Panc1 (cell line): ENCODE measurements at places on chromosomes 6 and 20. TPM values are rescaled to one million over a fixed set of nuclear protein-coding genes. Genes with fewer than 3 reads are reported as not detected.

Gene BTN1A1
- total RNA-seq = 0.10 TPM

Gene SCUBE3
- 1.6 TPM for total RNA-seq

Gene ADAM33
- total RNA-seq = 0.62 TPM

Gene HUS1B
- total RNA-seq = 0.74 TPM

GRCh38 chr6:137106183-137106582 lies 61.4 kb upstream of the IL20RA start:
- DNase-seq = no peak

GRCh38 chr6:153038378-153039057 lies 36.0 kb upstream of the MTRF1L start:
- DNase-seq = no peak

DNA sequence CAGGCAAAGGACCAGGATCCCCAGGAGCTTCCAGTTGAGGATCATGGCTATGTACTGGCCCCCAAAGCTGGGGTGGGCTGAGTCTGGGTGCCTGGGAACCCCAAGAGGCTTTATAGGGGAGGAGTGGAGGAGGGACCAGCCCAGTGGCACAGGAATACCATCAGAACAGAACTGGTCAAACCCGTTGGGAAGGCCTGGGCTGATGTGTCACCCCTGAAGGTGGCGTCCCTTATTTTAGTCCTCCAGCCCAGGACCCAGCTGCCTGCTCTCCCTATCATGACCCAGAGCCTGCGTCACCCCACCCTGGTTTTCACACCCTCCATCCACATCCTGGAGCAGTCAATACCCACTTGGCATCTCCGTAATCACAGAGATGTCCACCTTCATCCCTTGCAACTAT lies at the start of gene PSORS1C2:
PSORS1C2 (minus strand) TSS at position 85 of the 400 bp plus-strand sequence; CDS start at position 45, 40 bp downstream.
- DNase-seq = no peak

- no peak for DNase-seq
These were observed 88.8 kb downstream of the ADAT2 start for GRCh38 chr6:143361536-143362191.
